ENCODE measurements at places on chromosomes 13 and 19.
A peak's percentile ranks its signal among the peaks of the same experiment; 100 is the strongest.

GRCh38 chr13:107650081-107650701, 565.1 kb downstream of the LIG4 start:
- DNase-seq = peak; percentile 21

GRCh38 chr13:68697551-68697950, 1410.1 kb upstream of the ATXN8OS start:
- DNase-seq = peak; percentile 32

DNA sequence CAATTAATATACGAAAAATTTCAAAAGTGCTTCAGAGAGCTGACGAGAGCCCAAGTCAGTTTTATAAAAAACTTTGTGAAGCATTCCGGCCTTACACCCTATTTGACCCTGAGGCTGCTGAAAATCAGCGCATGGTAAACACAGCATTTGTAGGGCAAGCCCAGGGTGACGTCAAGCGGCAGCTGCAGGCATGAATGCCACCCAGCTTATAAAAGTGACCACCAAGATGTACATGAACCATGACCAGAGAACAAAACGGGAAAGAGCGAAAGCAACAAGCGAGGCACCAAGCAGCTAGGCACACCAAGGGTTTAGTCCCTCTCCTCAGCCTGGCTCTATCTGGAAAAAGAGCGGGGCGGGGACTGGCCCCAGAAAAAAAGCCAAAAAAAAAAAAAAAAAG, 6.0 kb downstream of the SIGLEC11 start:
- no peak for DNase-seq

DNA sequence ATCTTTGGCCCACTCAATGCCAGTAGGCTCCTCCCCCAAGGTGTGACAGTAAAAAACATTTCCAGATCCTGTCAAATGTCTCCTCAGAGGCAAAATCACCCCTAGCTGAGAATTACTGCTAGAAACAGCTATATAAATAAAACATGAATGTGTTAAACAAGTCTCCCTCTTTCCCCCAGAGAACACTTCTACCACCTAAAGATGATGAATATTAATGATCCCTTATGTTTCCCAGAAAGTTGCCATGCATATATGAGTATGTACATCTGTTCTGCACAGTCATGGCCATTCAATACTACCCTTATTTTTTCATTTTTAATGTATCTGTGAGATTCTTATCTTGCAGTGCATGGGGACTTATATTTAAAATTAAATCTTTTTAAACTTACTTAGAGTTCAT, 230.0 kb downstream of the SHISA2 start:
- no peak for DNase-seq

GRCh38 chr19:7864690-7865074, 9.5 kb downstream of the PRR36 start:
- DNase-seq = no peak

- DNase-seq = no peak
These were observed 109.8 kb upstream of the GPC6 start for GRCh38 chr13:93116809-93117208.

DNA sequence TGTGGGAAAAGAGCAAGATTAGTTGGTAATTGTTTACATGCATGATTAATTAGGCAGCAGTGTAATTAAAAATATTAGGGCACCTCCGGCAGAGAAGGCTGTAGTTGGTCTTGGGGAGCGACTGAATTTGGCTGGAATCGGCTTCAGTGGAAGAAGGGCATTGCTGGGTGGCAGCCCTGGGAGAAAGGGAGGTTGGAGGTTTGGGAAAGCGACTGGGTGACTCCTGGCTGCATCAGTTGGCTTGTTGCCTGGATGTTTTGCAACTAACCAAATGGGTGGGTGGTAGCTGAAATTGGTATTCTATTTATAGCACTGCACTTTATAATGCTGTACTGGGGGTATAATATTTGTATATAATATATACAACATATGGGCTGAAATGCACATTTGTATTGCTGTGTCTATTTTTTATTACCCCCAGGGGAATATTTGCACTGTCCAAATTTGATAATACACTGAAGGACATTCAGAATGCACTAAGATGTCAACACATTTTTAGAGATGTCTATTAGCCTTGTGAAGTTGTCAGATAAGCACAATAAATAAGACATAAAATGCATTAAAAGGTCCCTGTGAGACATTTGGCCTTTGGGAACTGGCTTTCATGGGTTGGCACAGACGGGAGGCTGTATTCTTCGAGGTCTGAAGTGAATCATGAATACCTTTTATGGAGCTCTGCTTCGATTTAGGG, 1.7 kb downstream of the B3GLCT start:
- peak; percentile 48 for DNase-seq

GRCh38 chr13:99743094-99743493, 228.5 kb downstream of the ZIC5 start:
- no peak for DNase-seq

DNA sequence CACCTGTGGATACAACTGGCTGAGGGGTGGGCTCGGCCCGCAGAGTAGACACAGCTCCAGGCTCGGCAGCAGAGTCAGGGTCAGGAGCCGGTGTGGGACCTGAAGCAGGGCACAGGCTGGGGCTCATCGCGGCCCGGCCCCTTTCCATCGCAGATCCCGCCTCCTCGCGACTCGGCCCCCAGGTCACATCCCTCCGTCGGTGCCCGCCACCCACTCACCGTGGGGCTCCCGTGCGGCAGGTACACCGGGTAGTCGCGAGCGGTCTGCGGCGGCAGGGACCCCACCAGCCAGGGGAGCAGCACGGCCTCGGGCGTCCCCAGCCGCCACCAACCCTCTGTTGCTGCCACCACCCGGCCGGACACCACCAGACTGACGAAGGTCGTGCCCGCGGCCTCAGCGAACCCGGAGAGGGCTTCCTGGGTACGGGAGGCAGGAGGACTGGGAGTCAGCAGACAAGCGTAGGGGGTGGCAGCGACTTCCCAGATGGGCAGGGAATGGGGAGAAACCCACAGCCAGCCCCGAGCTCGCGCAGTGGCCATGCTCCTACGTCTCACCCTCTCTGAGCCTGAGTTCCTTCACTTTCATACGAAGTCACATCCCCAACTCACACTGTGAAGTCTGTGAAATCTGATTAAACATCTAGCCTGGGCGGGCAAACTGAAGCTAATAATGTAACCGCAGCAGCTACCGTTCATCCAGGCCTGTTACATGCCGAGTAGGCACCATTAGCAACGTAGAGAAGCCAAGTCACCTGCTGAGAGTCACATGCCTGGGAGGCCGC, 3.7 kb downstream of the FUZ start:
- DNase-seq = no peak

GRCh38 chr13:95463531-95463930, 89.0 kb upstream of the CLDN10 start:
- no peak for DNase-seq

- DNase-seq = peak; percentile 27
These were observed 42.9 kb upstream of the PCDH9 start for GRCh38 chr13:67273001-67273400.

- no peak for DNase-seq
These were observed 3.0 kb upstream of the TNNT1 start for GRCh38 chr19:55152017-55152416.

DNA sequence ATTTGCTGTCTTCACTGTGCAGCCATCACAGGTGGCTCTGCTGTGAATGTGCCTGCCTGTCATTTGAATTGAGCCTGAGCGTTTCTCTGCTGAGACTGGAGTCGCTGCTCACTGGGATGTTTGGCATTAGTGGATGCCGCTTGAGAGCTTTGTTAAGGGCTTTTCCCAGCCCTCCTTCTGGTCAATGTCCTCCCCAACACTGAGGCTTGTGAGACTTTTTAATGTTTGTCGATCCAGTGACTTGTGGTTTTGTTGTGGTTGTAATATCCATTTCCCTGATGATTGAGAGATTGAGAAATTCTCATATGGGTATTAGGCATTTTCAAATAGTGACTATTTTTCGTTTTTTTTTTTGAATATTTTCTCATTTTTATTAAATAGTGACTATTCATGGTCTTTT, 2.6 kb downstream of the TPRX2 start:
- DNase-seq = no peak

- DNase-seq = peak; percentile 3
These were observed 33.0 kb downstream of the KPNA3 start for GRCh38 chr13:49759503-49759902.

GRCh38 chr13:51659276-51660127, 75.2 kb downstream of the WDFY2 start:
- DNase-seq = no peak

GRCh38 chr19:18109733-18110608, 12.4 kb downstream of the MAST3 start:
- DNase-seq = no peak
